WTC11 (cell line): ENCODE measurements at places on chromosomes 16 and 17. TPM values are rescaled to one million over a fixed set of nuclear protein-coding genes. Genes with fewer than 3 reads are reported as not detected.

GRCh38 chr17:62676952-62677596 lies 49.6 kb downstream of the MRC2 start:
- no peaks in the 10 kb centered on the region for H3K27me3 ChIP-seq
- H3K4me1 ChIP-seq = no peaks in the 10 kb centered on the region
- H3K4me3 ChIP-seq = no peak overlapping the region

GRCh38 chr16:86167061-86167460 lies 268.1 kb downstream of the IRF8 start:
- H3K27ac ChIP-seq = no peak overlapping the region
- peaks cover 15% of the 10 kb centered on the region for H3K36me3 ChIP-seq
- no peak for DNase-seq
- no peaks in the 10 kb centered on the region for H3K4me1 ChIP-seq

DNA sequence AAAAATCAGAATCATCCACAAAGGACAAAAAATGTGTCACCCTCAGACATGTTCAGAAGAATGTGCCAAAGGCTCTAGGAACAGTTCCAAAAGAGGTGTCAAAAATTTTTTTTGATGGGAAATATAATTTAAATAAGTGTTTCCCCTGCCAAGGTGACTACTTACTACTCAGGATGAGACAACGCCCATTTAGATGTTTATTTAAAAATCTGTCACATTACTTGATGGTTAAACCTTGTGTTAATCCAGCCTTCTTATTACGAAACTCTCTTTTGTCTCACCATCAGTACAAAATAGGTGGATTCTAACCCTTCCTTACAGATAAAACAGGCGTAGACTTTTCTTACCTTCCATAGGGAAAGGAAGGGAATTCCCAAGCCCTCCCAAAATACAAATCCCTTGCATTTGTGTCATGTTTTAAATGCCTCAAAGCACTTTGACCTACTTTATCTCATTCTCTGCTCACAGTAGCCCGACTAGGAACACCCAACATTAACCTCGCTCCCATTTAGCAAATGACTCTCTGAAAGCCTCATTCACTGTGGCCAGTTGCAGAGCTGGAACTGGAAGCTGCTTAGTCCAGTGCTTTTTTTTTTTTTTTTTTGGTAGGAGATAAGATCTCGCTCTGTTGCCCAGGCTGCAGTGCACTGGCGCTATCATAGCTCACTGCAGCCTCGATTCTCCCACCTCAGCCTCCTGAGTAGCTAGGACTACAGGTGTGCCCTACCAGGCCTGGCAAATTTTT lies 5.8 kb upstream of the GNA13 start:
- H3K4me1 ChIP-seq = peaks cover 48% of the 10 kb centered on the region
- no peak for DNase-seq
- no peak overlapping the region for H3K4me3 ChIP-seq
- no peaks in the 10 kb centered on the region for H3K27me3 ChIP-seq
- H3K27ac ChIP-seq = peak overlapping the region; percentile 54

- H3K36me3 ChIP-seq = peaks cover 39% of the 10 kb centered on the region
- no peak overlapping the region for H3K4me3 ChIP-seq
- no peak for DNase-seq
- H3K4me1 ChIP-seq = no peaks in the 10 kb centered on the region
- H3K27ac ChIP-seq = no peak overlapping the region
Observed at GRCh38 chr17:12918142-12918541, 99.7 kb downstream of the ELAC2 start.

DNA sequence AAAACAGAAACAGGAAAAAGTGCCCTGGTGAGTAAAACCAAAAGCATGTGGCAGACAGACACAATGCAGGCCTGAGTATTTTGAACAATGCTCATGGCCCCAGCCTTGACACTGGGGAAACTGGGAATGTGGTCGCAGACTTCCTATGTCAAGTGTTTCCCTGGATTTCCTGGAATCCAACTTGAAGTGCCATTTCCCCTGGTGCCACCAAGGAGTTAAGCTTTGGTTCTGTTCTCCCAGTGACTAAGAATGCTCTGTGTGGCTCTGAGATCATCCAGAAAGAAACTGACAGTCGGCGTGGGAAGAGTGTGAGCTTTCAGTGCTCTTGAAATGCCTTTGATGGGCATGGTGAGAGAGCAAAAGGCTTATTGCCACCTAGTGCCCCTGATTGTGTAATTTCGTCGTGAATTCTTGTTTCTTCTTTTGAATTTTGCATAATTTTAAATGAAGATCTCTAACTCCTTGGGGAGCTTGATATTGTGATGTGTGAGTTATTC lies 96.0 kb downstream of the YPEL2 start:
- peaks cover 15% of the 10 kb centered on the region for H3K4me1 ChIP-seq
- no peaks in the 10 kb centered on the region; the same call in 1 of the 2 replicates for H3K27me3 ChIP-seq
- no peak overlapping the region for H3K4me3 ChIP-seq
- no peaks in the 10 kb centered on the region for H3K36me3 ChIP-seq
- no peak overlapping the region for H3K27ac ChIP-seq

DNA sequence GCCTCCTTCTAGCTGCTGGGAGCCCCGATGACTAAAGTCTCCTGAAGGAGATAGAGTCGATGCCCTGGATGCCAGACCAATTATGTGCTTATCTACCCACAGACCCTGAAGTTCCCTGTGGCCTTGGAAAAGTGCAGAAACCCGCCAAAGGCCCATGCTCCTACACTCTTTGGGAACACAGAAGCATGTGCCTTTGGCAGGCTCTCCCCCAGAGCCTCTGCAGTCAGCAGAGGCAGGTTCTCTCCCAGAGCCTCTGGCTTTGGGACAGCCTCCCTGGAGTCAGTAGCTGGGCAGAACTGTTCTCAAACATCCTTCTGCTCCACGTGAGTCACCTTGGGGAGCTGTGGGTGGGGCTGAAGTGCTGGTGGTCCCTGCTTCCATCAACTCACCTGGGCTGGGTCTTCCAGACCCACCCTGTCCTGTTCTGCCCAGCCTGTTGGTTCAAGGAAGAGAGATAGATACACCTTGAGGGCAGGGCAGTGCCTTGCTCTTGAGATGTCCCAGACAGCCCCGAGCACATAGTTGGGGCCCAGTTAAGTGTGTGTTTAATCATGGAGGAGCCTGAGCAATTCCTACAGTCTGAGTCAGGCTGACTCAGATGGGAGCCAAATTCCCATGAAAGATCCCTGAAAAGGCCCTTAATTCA lies 3.2 kb upstream of the CDK5RAP3 start:
- no peak overlapping the region for H3K4me3 ChIP-seq
- H3K27me3 ChIP-seq = peaks cover 30% of the 10 kb centered on the region
- H3K27ac ChIP-seq = no peak overlapping the region
- no peaks in the 10 kb centered on the region for H3K36me3 ChIP-seq
- DNase-seq = no peak

GRCh38 chr16:72172105-72173034 lies at the start of gene PMFBP1:
TSS of gene PMFBP1 (minus strand) at chr16:72172155. CDS start at chr16:72171208, 947 bp downstream.
- H3K4me3 ChIP-seq = no peak within 1 kb of the TSS
- DNase-seq = no peak
- no peaks in the 10 kb centered on the region for H3K36me3 ChIP-seq
- no peak within 1 kb of the TSS for H3K27ac ChIP-seq

- no peak overlapping the region for H3K27ac ChIP-seq
- no peak for DNase-seq
- no peaks in the 10 kb centered on the region for H3K4me1 ChIP-seq
- no peaks in the 10 kb centered on the region for H3K36me3 ChIP-seq
- H3K4me3 ChIP-seq = no peak overlapping the region
Observed at GRCh38 chr17:78151514-78152008, 5.4 kb downstream of the C17orf99 start.

DNA sequence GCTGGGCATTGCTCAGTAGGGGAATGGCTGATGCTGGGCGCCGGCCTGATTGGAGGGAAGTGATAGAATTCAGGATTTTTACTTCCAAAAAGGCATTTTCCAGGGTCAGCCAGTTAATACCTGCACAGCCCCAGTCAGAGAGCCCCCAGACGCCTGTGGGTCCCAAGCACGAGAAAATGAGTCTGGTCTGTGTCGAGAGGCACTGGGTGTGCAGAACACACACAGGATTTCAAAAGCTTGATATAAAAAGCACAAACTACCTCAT lies 164.6 kb upstream of the TNRC6C start:
- no peak for DNase-seq
- peaks cover 65% of the 10 kb centered on the region for H3K27me3 ChIP-seq
- no peak overlapping the region for H3K4me3 ChIP-seq
- H3K27ac ChIP-seq = no peak overlapping the region
- peaks cover 5% of the 10 kb centered on the region for H3K36me3 ChIP-seq
- peaks cover 55% of the 10 kb centered on the region for H3K4me1 ChIP-seq

- H3K27me3 ChIP-seq = peaks cover 3% of the 10 kb centered on the region; the same call in 1 of the 2 replicates
- H3K36me3 ChIP-seq = no peaks in the 10 kb centered on the region
- H3K4me3 ChIP-seq = no peak overlapping the region
- H3K4me1 ChIP-seq = peaks cover 44% of the 10 kb centered on the region
- DNase-seq = peak; percentile 55
Observed at GRCh38 chr16:11665071-11665491, 3.2 kb upstream of the SNN start.

DNA sequence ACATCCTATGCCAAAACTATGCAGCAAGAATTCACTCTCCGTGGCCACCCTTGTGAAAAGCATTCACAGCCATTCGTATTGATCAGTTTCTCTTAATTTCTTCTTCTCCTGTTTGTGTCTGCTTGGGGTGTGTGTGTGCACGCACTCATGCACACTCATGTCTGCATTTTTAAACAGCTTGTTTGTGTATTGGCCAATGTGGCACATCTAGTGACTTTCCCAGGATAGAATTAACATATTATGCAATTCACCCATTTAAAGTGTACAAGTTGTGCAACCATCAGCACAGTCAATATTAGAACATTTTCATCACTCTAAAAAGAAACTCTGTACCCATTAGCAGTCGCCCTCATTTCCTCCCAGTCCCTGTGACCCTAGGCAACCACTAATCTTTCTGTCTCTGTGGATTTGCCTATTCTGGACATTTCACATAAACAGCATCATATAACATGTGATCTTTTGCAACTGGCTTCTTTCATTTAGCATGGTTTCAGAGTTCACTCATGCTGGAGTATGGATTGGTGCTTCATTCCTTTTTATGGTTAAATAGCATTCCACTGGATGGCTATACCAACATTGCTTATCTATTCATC lies 20.1 kb downstream of the IRX3 start:
- H3K27me3 ChIP-seq = peaks cover 6% of the 10 kb centered on the region
- no peaks in the 10 kb centered on the region for H3K4me1 ChIP-seq
- no peak for DNase-seq

DNA sequence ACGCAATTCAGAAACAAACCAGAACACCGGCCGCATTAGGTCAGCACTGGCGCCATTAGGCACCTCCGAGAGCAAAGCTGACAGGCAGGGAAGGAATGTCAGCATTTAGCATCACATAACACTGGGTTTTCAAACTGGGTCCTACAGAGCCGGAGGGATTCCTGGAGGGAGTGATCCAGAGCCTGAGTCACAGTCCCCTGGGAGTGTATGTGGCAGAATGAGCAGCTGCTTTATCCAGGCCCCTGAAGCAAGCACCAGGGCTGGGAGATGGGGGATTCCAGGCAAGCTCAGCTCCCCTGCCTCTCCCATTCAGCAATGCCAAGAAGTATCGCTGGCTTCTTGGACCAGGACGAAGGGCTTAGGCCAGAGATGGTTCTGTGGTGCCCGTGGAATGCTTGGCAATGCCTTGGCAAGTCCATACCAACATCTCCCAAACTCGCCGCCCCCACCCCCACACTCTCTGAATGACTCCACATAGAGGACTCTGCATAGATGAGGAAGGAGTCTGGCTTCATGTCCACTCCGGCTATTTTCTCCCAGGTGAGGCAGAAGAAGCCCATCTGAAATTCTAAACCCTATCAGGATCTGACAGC lies 20.4 kb downstream of the GAS7 start:
- H3K27ac ChIP-seq = no peak overlapping the region
- no peak overlapping the region for H3K4me3 ChIP-seq
- H3K4me1 ChIP-seq = peaks cover 47% of the 10 kb centered on the region
- H3K27me3 ChIP-seq = no peaks in the 10 kb centered on the region

DNA sequence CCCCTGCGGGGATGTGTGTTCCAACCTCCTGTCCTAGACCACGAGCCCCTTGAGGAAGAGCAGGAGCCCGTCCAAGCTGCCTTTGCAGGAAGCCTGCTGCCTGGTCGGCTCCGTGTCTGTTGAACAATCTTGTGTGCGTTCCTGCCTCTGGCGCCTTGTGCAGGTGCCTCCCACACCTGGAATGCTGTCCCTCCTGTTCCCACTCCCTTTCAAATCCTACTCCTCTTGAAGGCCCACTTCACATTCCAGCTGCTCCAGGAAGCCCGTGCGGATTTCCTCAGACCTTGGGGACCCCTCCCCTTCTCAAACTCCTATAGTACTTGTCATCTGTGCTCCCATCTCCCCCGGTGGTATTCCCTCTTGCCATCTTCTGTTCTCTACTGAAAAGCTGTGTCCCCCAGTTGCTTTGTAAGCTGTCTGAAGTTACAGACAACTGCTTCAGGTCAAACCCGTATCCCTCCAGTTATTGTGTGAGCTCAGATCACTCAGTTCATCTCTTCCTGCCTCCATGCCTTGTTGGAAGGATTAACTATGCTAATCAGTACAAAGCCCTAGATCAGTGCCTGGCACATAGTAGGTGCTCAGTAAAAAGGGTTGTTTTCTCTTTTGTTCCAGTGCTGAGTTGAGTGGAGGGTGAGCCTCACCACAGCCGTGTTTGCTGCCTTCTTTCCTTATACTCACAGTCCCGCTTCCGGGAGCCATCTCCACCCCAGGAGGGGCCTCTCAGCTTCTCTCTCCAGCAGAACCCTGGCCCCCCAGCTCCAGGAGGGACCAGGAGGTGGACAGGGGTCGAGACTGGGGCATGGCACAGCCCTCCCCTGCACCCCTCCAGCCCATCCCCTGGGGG lies 241.8 kb upstream of the CIBAR2 start:
- DNase-seq = no peak
- H3K36me3 ChIP-seq = peaks cover 13% of the 10 kb centered on the region
- no peak overlapping the region for H3K4me3 ChIP-seq

DNA sequence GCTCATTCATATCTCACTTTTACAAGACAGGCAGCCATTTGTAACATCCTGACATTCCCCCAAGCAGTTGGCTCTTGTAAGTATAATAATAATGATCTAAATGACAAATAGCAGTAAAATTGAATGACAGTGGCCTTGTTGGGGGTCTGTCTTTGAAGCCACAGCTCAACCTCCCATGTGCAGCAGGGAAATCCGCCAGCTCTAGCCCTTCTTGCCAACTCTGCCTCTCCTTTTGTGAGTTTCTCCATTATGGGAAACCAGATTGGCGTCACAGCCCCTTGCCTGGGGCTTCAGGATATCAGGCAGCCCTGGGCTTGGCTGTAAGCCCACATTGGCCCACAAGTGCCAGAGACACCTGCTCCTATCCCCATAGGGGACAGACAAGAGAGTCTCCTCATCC lies 70.4 kb upstream of the CACNG5 start:
- no peaks in the 10 kb centered on the region for H3K27me3 ChIP-seq
- DNase-seq = no peak
- H3K4me1 ChIP-seq = peaks cover 9% of the 10 kb centered on the region
- 0 out of 2 replicates have a peak overlapping the region, but pooled peaks have one; percentile 32 for H3K27ac ChIP-seq

GRCh38 chr17:32350666-32351418 lies 885 bp downstream of the ZNF207 start:
- peaks cover 39% of the 10 kb centered on the region for H3K4me1 ChIP-seq
- H3K27me3 ChIP-seq = no peaks in the 10 kb centered on the region
- peaks cover 51% of the 10 kb centered on the region for H3K36me3 ChIP-seq
- peak overlapping the region; percentile 100 for H3K27ac ChIP-seq
- no peak for DNase-seq
- peak overlapping the region; percentile 99 for H3K4me3 ChIP-seq

PRSS33 gene
- total RNA-seq = 0.18 to 0.44 TPM (median 0.24 TPM) in 3 replicates

TBC1D26 gene
- 2.2 to 3.6 TPM (median 3.5 TPM) in 3 replicates for total RNA-seq

TP53TG3 gene
- not detected in 3 replicates for total RNA-seq

HCRT gene
- total RNA-seq = not detected in 3 replicates

GSDMA gene
- total RNA-seq = not detected in 3 replicates

CA4 gene
- 5.4 to 6.7 TPM (median 6.2 TPM) in 3 replicates for total RNA-seq

SLC2A4 gene
- 5.6 to 6.4 TPM (median 6.2 TPM) in 3 replicates for total RNA-seq
